AG04449 (cell line): ENCODE measurements at places on chromosomes 2 and 18.

DNA sequence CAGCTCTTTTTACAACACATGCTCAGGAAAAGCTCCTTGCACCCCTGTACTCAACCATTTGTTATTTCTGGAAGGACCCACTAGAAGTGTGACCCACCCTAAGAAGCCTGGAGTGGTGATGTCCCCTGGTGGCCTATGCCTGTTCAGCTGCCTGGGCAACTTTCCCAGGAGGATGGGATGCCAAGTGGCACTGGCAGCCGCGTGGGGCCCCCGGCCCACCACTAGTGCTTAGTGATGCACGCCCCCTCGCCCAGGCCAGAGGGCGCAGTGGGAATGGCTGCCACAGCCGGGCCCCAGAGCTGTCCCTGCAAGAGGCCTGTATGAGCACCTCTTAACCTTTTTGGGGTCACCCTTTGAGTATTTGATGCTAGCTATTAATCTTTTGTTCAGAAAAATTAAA, 18.1 kb downstream of the IMPA2 start:
- DNase-seq = no peak

DNA sequence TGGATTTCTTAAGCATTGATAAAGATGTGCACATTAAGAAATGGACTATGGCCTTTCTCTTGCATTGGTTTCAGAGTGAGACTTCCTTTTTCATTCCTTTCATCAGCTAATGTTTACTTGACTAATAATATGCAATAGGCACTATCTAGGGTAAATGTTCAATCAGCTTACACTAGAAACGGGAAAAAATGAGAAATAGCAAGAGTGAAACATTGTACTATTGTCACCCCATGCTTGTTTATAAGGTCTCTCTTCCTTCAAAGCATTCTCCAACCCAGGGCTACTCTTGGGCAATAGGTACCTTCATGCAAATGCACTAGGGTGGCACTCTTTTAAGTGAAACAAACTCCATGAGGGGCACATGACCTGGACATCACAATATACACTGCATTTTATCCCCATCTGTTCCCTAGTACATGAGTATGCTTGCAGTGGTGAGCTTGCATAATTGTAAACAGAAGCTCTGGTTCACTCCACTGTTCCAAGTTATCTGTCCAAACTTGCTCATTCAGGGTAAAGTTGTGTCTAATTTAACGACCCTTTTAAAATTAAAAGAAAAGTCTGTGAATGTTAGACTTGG, 402.3 kb downstream of the ERBB4 start:
- DNase-seq = no peak

DNA sequence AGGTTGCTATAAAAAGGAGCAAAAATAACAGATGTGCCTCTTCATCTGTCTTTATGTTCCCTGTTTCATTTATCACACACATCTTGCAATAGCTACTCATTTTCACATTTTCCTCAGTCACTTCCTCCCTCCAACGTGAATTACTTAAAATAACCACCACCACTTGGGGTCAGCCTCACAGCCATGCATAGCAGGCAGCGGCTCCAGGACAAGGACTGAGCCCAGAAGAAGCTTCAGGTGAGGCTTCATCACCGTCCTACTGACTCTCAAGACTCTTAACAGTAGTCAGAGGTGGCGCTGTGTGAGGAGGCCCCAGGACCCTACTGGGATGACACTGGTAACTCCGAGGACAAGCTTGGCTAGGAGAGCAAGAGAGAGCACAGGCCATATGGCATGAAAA, 15.5 kb upstream of the ST8SIA5 start:
- no peak for DNase-seq

GRCh38 chr2:150485114-150485870, 2.2 kb downstream of the RND3 start:
- no peak for DNase-seq

DNA sequence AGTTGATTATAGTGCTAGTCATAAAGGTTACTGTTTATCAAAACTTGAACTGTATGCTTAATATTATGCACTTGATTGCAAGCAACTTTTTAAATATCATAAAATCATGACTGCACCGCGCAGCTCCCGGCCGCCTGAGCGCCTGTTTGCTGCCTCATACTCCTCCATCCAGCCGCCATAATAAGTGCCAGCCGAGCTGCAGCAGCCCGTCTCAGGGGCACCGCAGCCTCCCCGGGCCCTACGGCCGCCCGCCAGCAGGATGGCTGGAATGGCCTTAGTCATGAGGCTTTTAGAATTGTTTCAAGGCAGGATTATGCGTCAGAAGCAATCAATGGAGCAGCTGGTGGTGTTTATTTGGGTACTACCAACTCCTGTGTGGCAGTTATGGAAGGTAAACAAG, 337.2 kb downstream of the PAX3 start:
- no peak for DNase-seq

DNA sequence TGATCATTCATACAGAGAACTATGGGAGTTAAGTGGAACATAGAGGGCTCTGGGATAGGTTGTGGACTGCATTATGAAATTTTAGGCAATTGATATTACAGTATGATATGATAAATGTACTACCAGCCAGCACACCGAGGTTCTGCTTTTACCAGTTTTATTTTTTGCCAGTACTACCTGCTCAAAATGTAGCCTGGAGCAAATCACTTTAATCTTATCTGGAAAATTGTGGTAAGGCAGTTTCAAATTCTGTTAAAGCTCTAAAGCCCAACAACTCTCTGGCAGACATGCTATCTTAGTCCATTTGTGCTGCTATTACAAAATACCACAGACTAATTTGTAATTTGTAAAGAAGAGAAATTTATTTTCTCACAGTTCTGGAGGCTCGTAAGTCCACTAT, 474.9 kb upstream of the CWC22 start:
- DNase-seq = no peak

GRCh38 chr2:218863021-218863520, 3.5 kb downstream of the WNT6 start:
- no peak for DNase-seq

DNA sequence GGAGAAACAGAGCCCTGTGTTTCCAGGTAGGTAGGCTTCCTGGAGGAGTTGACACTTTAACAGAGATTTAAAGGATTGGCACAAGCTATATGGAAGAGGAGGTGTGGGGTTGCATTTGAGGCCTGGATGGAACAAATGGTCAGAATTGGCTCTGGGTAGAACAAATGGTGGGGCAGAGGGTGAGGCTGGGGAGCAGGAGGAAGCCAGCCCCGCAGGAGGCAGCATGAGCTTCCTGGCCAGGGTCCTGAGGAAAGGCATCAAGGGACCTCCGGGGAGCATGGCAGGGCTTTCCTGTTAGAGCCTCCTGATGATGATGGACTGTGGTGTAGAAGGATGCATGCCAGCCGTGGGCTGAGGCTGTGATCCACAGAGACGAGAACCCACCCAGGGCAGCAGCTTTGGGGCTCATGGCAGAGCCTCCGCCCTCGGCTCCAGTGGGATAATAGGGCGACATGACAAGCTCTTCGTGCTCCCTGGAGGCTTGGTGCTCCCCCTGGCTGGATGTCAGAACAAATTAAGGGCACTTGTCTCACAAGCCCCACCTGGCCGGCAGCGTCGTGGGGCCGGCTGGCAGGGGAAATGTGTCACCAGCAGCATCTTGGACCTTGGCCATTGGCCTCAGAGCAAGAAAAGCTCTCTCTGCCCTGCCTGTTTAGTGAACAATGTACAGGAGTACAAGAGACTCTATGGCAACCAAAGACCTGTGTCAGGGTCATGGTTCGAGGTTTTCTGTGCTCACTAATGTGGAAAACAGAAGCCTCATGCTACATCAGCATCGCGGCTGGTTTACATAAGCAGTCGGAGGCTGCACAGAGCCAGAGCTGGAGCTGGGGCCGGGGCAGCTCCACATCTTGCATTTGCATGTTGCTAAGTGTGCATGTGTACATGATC, 153.5 kb downstream of the MYCN start:
- DNase-seq = no peak

DNA sequence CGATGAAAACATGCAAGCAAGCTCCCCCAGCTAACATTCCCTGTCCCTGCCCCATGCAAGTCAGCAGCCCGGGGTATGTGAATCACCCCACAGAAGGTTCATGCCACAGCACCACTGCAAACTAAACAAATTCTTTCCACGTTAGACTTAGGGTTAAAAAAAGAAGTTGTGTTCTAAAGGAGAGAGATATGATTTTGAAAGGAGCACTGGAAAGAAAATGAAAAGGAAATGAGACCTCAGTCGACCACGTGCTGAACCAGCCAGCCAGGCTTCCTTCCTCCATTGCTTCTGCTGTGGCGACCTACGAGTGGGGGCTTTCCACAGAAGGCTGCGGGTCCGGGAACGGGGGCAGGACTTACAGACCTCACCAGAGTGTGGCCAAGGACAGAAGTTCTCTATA, 52.0 kb downstream of the ARL4C start:
- peak; percentile 95 for DNase-seq

- DNase-seq = no peak
Measured at GRCh38 chr2:2107627-2108026, 223.4 kb downstream of the MYT1L start.

DNA sequence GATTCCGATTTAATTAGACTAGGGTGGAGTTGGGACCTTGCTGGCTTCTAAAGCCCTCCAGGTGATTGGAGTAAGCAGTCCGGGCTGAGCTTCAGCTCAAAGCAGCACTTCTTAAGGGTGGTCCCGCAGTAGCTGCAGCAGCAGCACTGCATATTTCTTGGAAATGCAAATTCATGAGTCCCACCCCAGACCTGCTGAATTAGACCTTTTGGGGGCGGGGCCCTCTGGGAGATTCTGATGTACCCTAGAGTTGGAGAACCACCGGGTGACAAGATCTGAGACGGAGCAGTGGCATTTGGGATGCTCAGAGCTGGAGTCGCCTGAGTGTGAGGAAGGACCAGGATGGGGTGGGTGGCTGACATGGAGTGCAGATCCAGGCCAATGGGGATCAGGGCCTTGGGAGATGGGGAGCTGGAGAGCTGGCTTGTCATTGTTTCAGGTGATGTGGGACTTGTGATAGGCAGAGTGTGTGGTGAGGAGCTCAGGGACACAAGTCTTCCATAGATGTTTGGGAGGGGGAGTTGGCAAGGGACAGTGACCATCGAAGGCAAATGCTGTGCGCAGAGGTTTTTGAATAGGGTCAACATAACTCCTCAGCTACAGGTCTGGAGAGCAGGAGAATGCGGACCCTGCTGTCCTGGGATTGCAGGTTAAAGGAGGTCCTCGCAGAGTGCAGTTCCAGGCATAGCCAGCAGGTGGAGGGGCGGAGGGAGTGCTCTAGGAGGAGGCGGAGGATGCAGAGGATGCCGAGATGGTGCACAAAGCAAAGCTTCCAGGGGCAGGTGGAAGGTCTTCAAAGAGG, 130.9 kb upstream of the RAB12 start:
- no peak for DNase-seq
